ENCODE measurements at places on chromosomes 4 and X. TPM values are rescaled to one million over a fixed set of nuclear protein-coding genes. Genes with fewer than 3 reads are reported as not detected.
A peak's percentile ranks its signal among the peaks of the same experiment; 100 is the strongest.

- DNase-seq, result peak; percentile 44
These were observed 141.7 kb downstream of the HHIP start for GRCh38 chr4:144787365-144788258.

GRCh38 chr4:40536032-40536431, 93.6 kb downstream of the RBM47 start:
- DNase-seq, result no peak

DNA sequence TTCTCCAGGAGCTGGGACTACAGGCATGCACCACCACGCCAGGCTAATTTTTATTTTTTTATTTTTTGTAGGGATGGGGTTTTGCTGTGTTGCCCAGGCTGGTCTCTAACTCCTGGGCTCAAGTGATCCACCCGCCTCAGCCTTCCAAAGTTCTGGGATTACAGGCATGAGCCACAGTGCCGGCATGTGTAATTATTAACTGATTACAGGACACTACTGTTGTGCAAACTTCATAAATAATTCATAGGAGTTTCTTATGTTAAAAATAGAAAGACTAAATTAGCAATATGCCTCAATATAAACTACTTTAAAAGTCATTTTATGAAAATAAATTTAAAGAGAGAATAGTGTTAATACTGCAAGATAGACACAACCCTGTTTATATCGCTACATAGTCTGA, 221.9 kb downstream of the SNCA start:
- no peak for DNase-seq

- no peak for DNase-seq
These were observed 5.6 kb downstream of the CYSLTR1 start for GRCh38 chrX:78321809-78322208.

- no peak for DNase-seq
These were observed 2.3 kb upstream of the ZCCHC4 start for GRCh38 chr4:25310066-25310802.

DNA sequence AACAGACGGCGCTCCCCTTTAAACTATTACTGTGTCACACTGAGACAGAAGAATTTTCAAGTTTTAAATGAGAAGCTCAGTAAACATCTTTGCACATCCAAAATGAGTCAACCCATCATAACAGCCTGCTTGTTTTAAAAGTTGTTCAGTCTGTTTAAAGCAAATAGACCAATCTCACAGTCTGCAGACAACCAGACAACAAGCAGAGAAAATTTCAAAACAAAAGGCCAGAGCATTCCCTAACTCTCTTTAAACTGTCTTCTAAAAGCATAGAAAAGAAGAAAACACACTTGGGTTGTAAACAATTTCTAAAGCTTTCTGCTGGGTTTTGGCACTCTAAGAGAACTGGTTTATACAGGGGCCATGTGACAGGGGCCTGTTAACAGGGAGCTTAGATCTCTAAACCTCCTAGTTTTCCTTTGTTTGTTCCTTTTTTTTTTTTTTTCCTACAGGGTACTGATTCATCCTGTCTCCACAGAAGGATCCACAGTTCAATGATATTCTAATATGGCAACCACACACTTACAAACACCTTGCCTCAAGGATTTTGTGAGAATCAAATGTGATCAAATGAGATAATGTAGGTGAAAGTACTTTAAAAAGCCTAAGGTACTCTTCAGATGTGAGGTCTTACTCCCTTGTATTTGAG, 100.8 kb upstream of the MAML3 start:
- no peak for DNase-seq

GRCh38 chr4:123390846-123391456, 5.6 kb upstream of the SPRY1 start:
- peak; percentile 38 for DNase-seq

DNA sequence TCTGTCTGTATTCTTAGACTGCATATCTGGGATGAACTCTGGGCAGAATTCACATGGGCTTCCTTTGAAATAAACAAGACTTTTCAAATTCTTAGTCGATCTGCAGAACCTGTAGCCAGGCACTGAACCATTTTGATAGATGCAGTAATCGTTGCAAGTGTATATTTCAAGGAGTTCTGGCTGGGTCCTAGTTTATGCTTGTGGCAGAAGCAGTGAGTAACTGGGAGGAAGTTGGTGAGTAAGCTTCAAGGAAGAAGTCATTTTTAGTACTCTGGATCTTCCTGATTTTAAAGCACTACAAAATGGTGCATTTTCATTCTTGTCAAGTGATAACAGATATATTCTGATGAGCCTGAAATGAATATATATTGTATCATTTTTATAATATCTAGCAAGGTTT, 9.5 kb downstream of the HPRT1 start:
- peak; percentile 4 for DNase-seq

DNA sequence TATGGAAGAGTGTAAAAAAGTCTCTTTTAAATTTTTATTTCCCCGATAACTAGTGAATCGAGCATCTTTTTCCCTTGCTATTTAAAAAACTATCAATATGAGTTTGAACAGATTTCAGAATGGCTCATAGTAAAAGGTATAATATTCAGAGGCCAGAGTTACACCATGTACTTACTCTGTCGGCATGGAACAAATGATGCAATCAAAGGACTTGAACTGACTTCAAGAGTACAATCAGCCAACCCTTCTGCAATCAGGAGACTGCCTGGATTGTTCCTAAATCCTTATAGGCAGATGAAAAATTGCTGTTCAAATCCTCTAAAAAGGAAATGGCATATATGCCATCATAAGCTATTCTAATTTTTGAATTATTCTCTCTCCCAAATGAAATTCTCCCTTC, 273.3 kb downstream of the SH2D1A start:
- no peak for DNase-seq

DNA sequence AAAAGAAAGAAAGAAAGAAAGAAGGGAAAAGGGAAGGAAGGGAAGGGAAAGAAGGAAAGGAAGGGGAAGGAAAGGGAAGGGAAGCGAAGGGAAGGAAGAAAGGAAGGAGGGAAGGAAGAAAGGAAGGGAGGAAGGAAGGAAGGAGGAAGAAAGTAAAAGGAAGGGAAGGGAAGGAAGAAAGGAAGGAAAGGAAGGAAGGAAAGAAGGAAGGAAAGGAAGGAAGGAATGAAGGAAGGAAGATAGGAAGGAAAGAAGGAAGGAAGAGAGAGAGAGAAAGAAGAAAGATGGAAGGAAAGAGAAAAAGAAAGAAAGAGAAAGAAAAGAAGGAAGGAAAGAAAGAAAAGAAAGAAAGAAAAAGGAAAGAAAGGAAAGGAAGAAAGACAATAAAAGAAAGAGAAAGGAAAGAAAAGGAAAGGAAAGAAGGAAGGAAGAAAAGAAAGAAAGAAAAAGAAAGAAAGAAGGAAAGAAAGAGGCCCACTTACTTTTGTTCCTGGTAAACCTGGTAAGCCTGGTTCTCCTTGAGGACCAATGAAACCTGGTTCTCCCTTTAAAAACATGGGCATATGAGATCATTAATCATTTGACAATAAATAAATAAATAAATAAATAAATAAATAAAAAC, 105.9 kb upstream of the ETNPPL start:
- no peak for DNase-seq

- no peak for DNase-seq
These were observed 8.1 kb downstream of the MORF4L2 start for GRCh38 chrX:103678199-103678993.

DNA sequence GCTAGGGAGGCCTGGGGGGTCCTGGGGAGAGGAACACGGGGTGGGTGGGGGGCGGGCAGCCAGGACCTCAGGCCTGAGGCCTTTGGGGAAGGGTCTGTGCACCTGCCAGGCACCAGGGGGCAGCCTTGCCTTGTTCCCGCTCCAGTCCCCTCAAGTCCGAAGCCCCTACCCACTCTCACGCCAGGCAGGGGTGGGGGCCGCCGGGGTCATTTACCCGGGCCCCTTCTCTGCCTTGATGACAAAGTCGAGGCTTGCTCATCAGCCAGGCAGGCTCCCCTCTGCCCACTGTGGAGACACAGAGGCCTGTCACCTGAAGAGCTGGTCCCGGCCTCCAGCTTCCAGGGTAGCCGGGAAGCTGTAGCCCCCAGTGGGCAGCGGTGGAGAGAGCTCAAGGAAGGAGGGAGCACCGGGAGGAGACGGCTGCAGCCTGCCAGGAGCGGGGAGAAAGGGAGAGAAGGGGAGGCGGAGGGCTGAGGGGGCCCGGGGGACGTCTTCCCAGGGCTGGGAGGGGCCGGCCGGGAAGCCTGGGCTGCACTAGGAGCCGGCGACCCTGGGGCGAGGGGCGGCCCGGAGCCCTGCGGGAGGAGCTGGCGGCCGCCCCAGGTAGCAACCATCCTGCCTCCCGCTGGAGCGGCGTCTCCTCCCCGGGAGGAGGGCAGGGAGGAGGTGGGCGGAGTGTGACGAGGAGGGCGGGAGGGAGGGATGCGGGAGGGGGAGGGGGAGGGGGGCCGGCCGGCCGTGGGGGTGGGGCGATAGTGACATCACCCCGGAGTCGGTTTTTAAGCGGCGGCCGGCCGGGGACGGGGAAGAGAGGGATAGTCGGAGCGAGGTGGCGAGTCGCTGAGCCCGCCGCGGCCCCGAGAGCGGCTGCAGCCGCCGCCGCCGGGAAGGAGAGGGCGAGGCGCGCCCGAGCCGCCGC, at the start of gene SLC6A8:
SLC6A8 (plus strand) TSS at position 806 of the 919 bp plus-strand sequence. CDS start 649 bp downstream, outside the sequence.
- DNase-seq, result peak; percentile 59

DNA sequence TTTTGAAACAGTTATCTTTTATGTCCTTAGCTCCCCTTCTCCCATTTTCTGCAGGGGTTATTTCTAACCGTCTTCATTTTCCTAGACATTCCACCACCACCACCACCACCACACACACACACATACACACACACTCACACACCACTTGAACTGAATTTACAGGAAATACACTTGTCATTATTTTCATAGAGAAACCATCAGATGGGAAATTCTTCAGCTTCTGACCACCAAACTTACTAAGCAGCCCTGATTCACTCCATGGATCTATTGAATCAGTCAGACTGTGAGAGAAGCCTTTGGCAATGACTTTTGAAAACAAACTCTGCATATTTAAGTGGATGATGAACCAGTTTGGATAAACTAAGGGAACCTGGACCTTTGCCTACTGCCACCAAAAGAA, 210.1 kb upstream of the NHS start:
- no peak for DNase-seq

DNA sequence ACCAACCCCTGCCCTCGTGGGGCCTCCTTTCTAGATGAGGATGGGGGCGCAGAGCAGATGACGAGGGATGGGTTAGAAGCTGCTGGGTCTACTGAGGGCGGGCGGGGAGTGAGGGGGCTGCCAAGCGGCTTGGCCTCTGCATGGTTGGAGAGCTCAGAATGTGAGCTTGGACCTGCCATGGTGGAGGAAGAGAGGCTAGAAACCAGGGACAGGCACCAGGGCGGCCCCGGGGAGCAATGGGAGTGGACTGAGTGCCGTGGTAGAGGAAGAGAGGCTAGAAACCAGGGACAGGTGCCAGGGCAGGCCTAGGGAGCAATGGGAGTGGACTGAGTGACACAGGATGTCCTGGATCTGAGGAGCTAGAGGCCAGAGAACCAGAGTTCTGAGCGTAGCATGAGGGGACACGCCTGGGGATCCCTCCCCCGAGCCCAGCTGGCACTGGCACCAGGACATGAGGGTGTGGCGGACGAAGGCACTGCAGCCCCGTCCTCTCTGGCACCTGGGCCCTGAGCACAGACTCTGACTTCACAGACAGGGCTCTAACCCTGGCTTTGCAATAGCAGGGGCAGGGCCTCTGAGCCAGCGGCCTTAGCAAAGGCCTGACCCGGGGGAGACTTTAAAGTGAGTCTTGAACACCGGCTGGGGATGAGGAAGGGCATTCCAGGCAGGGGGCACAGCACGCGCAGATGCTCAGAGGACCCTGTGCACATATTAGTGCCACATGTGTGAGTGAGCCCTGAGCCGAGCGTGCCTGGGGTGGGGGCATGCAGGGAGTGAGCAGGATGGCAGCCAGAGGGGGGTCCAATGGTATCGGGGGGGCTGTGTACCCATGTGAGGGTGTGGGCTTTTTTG, 214.0 kb upstream of the PSAPL1 start:
- DNase-seq, result no peak

GRCh38 chr4:79253924-79254323, 71.9 kb downstream of the NAA11 start:
- no peak for DNase-seq

GRCh38 chrX:10208281-10208856, 51.6 kb downstream of the CLCN4 start:
- DNase-seq, result no peak

DNA sequence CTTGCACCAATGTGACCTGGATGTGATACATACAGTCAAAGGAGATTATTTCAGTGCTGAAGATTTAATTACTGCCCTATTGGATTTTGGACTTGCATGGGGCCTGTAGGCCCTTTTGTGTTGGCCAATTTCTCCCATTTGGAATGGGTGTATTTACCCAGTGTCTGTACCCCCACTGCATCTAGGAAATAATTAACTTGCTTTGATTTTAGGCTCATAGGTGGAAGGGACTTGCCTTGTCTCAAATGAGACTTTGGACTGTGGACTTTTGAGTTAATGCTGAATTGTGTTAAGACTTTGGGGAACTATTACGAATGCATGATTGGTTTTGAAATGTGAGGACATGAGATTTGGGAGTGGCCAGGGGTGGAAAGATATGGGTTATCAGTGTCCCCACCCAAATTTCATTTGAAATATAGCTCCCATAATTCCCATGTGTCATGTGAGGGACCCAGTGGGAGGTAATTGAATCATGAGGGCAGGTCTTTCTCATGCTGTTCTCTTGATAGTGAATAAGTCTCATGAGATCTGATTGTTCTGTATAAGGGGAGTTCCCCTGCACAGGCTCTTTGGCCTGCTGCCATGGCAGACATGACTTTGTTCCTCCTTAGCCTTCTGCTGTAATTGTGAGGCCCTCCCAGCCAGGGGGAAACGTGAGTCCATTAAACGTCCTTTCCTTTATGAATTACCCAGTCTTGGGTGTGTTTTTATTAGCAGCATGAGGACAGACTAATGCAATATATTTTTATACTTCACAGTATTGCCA, 362.2 kb upstream of the SPANXN4 start:
- DNase-seq, result no peak

DNA sequence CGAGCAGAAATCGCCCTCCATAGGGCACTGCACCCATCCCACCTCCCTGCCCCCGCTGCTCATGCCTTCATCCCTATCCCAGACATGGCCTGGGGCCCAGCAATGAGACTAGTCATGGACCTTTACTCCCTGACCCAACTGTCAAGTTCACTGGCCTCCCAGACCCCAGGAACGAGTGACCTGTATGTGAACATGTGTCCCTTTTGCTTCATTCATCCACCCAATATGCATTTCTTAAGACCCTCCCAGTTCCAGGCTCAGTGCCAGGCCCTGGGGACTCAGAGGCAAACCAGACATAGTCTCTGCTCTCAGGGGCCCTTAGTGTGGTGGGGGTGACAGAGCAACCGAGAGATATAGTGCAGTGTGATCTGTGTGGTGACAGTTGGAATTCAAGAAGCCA, 67.0 kb downstream of the EFNB1 start:
- DNase-seq, result no peak

GRCh38 chrX:54746928-54747327, 51.1 kb downstream of the ITIH6 start:
- no peak for DNase-seq

GRCh38 chrX:12777670-12778069, 13.5 kb upstream of the PRPS2 start:
- DNase-seq, result peak; percentile 6

- no peak for DNase-seq
These were observed 49.2 kb upstream of the CAPN6 start for GRCh38 chrX:111319451-111319850.

GRCh38 chrX:29419774-29420553, 795.4 kb upstream of the MAGEB2 start:
- DNase-seq, result peak; percentile 30

The CCNG2 gene
- 63.9 TPM for total RNA-seq

The HSFX2 gene
- total RNA-seq, result not detected

The AKAP14 gene
- not detected for total RNA-seq

The SMIM31 gene
- total RNA-seq, result not detected

The STEEP1 gene
- 15.6 TPM for total RNA-seq

The DDX60 gene
- total RNA-seq, result 14.8 TPM

Data from myocyte (in vitro differentiated cells).